ENCODE measurements at places on chromosomes 1 and 21. TPM values are rescaled to one million over a fixed set of nuclear protein-coding genes. Genes with fewer than 3 reads are reported as not detected.

- peak overlapping the region; percentile 77 for H3K4me3 ChIP-seq
- peaks cover 18% of the 10 kb centered on the region for H3K4me1 ChIP-seq
- no peak for DNase-seq
- H3K27me3 ChIP-seq: no peaks in the 10 kb centered on the region
Observed at GRCh38 chr1:169892176-169892926, 1.3 kb downstream of the SCYL3 start.

- no peak overlapping the region for H3K4me3 ChIP-seq
- H3K27ac ChIP-seq: no peak overlapping the region
- peaks cover 15% of the 10 kb centered on the region for H3K4me1 ChIP-seq
- DNase-seq: no peak
- no peaks in the 10 kb centered on the region for H3K27me3 ChIP-seq
- no peaks in the 10 kb centered on the region for H3K36me3 ChIP-seq
Observed at GRCh38 chr1:24085546-24085945, 26.4 kb downstream of the MYOM3 start.

- H3K27ac ChIP-seq: no peak overlapping the region
- no peaks in the 10 kb centered on the region for H3K36me3 ChIP-seq
Observed at GRCh38 chr1:232483826-232484225, 146.1 kb downstream of the SIPA1L2 start.

- no peaks in the 10 kb centered on the region for H3K4me1 ChIP-seq
- no peak for DNase-seq
- H3K4me3 ChIP-seq: no peak overlapping the region
- no peak overlapping the region for H3K27ac ChIP-seq
Observed at GRCh38 chr1:186146974-186147373, 228.1 kb downstream of the TPR start.

- H3K4me3 ChIP-seq: no peak overlapping the region
- no peak for DNase-seq
- no peaks in the 10 kb centered on the region for H3K27me3 ChIP-seq
- no peaks in the 10 kb centered on the region for H3K36me3 ChIP-seq
Observed at GRCh38 chr21:42777757-42778344, 101.5 kb downstream of the WDR4 start.

Gene ELOVL1
- total RNA-seq: 18.6 TPM

Gene SPRR1B
- not detected for total RNA-seq

Gene TRIM46
- total RNA-seq: 0.16 TPM
